Cortex of kidney (tissue), 1 donor: ENCODE measurements at places on chromosomes 12 and 14.

DNA sequence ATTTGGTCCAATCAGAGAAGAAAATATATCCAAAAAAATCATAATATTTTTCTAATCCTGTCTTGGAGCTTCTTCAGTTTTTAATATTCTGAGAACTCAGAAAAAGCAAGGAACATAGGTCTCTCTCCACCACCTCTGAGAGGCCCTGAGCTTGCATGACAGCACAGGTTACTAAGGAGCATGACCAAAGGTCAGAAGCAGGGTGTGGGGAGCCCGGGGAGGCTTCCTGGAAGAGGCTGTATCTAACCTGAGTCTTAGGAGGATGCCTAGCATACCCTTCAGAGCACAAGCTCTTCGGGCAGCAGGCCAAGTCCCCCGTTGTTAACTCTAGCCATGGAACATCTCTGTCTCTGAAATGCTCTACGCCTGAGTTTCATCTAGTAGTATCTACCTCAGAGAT, 15.7 kb upstream of the STON2 start:
- no peak for DNase-seq

DNA sequence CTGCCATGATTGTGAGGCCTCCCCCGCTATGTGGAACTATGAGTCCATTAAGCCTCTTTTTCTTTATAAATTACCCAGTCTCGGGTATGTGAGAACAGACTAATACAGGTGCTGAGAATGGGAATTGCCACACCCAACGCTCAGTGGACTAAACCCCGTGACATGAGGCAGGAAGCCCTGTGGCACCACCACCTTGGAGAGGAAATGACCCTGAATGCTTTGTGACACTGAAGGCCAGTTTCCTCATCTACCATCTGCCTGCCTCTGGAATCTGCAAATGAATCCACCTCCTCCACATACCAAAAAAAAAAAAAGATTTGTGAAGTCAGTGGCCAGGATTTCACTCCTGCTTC, 41.6 kb downstream of the NT5DC3 start:
- DNase-seq: no peak

GRCh38 chr14:77375973-77376770, 722 bp downstream of the TMED8 start:
- no peak for DNase-seq

DNA sequence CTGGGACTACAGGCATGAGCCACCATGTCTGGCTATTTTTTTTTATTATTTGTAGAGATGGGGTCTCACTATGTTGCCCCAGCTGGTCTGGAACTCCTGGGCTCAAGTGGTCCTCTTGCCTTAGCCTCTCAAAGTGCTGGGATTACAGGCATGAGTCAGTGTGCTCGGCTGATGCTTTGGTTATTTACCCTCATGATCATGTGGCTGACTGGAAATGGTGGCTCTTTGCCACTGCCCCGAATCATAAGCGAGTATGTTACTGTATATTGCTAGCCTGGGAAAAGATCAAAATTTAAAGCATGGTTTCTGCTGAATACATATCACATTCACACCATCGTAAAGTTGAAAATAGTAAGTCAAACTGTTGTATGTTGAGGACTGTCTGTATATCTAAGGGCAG, 101.1 kb downstream of the RGS6 start:
- DNase-seq: no peak

DNA sequence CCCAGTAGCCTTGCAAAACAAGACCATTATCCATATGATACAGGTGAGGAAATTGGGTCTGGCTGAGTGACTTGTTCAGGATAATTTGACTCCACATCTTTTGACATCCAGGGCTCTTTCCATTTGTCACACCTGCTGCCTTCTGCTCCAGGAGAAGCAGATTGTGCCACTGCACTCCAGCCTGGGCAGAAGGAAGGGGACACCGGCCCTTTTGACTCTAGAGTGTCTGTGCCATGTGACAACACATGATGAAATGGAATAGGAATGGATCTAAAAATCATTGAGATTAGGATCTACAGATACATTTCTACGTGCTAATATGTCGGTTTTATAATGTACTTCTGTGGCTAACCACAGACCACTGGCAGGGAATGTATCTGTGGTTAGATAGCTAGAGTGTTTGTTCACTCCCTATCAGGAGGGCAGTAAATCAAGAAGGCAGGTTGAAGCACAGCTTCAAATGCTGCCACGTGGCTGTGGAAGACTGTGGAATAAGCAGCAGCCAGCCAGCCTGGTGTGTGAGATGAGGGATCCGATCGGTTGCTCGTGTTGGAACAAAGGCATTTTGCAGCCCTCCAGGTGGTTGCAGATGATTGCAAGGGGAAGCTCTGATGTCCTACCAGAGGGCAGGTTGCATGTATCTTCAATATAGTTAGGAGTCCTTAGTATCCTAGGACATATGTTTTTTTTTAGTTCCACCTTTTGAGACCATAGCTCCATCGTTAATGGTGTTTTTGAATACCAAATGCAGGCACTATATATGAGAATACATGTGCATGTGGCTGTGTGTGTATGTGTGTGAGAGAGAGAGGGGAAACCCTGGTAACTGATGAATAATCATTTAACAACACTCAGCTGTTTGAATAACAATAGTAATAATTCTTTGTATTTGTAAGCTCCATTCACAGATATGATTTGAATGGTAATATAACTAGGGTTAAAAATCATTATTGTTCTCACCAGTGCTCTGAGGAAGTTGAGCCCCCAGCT, 28.6 kb downstream of the EML1 start:
- no peak for DNase-seq

DNA sequence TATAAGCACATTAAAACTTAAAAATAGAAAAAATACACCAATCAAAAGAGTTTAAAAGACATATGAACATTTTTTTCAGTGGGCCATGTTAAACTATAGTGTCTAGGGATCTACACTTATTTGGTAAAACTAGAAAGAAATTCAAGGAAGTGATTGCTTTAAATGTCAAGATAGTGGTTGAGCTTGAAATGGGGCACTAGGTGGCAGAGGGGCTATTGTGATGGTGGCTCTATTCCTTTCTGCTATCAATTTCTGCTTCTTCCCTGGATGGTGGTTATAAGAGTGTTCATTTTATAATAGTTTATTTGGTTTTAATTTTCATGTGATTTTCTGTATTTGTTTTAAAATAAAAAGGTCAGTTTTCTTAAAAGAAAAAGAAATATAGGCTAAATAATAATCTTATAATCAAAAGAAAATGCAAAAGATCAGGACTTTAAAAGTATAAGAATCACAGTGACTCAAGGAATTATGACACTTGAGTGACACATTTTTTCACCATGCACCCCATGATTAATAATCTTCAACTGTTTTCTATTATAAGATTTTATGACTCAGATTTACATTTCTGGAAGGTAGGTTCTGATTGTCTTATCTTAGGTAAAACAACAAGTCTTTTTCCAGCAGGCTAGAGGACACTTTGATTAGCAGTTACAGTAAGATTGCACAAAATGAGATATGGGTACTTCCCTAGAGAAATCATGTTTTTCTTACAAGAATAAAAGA, 137.5 kb downstream of the FSCB start:
- DNase-seq: no peak

DNA sequence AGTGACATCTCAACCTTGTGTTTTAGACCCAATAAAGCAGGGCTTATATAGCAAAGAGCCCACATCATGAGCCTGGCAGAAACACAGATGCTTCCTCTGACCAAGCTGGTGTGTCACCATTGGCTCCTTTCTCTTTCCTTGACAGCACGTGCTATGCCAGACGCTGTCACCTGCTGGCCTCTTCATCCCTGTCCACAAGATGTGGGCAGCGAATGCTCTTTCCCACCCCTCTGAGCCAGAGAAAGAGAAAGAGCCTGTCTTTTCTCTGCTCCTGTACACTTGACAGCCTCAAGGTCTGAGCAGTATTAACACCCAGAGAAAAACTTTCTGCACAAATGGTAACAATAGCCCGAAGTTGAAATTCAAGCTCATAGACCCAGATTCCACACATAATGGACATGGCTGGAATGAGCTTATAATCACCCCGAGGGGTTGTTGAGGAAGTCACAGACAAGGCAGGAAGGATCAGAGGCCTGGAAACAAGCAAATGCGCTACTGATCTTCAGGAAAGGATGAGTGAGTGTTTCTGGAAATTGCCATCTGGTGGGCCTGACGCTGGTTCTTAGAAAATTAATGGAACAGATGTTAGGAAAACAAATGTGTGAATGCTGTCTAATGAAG, 8.9 kb downstream of the TGFB3 start:
- no peak for DNase-seq

DNA sequence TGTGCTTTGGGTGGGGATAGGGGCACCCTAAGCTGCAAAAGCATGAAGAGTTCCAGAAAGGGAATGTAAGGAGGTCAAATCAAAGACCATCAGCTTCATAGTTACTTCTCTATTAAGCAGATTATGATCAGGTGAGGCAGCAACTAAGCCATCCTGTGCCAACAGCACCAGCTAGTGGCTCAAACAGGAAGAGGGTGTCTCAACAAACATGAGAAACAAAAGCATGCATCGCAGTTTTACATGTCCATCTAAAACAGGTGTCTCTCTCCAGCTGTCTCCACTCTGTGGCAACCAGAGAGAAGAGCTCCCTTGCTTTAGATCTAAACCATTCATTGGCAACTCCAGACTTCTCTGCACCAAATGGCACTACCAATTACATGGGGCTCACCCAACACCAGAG, 52.9 kb downstream of the ACTN1 start:
- no peak for DNase-seq

- no peak for DNase-seq
Observed at GRCh38 chr14:85798856-85799255, 268.9 kb downstream of the FLRT2 start.
